ENCODE measurements at places on chromosomes 1 and 21.
A peak's percentile ranks its signal among the peaks of the same experiment; 100 is the strongest.

DNA sequence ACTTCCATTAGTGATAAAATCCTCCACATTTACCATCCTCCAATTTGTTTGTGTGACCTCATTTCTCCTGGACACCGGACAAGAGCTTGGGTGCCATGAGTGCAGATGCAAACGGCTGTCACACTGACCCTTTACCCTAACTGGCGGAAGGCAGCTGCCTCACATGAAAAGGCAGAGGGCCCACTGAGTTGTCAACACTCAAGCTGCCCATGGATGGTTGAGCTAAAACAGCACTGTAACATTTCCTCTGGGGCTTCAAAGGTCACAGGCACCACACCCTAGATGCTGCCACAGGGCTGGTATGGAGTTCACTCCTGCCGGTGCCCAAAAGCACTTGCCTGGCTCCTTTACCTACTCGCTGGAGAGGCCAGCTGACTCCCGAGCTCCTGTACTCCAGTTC lies 653.4 kb downstream of the KCNT2 start:
- DNase-seq = no peak

DNA sequence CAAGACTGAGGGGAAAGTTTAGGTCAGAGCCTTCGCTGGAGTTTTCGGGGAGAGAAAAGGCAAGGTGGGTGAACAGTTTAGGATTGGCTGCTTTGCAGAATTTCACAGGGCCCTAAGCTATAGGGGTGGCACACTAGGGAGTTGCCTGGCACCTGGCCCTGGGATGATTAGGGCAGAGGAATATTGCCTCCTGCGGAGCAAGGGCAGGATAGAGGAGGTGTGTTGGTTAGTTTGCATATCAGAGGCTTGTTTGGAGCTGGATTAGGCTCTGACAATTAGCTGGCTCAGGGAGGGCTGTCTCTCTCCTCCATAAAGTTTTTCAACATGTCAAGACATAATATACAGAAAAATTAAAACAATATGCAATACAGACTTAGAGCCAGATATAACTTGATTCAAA lies 436.4 kb downstream of the DISC1 start:
- DNase-seq = no peak

DNA sequence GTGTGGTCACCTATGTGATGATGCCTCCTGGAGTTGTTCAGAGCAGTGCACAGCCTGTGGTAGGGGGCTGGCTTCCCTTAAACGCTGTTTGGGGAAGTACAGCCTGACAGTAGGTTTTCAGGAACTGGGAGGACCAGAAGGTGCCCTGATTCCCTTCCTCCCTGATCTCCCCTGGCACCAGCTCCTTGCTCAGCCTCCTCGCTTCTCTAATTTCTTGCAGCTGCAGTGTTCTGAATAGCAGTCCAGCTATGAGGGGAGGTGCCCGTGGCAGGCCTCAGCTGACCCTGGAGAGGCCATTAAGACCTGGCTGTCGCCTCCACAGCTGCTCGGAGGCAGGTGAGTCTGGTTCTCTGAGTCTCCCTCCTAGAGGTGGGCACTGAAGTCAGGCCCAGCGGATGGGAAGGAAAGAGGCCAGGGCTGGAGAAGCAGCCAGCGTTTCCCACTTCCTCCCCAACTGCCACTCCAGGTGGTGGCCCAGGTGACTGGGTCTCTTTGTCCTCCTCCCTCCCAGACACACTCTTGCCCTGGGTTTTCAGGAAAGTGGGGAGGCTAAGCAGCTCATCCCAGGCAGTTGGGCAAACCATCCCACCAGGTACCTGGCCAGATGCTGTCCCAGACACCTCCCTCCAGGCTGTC lies 52.0 kb upstream of the RPL11 start:
- no peak for DNase-seq

GRCh38 chr1:241423541-241424479 lies 66.8 kb upstream of the RGS7 start:
- DNase-seq = no peak

DNA sequence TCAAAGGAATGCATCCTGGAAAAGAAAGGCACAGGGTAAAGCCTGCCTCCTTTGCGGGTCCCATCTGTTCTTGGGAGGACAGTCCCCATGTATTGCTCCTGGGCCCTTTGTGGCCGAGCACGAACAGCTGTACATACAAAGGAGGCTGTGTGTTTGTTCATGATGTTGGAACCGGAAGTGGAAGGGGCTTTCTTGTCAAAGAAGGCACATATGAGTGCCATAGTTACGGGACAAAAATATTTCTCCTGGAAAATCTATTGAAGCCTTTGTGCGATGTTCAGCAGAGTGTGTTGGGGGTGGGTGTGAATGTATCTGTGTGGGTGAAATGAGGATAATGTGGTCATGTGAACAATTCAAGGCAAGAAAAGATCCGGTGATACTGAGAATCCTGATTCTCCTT lies 297.6 kb downstream of the DISC1 start:
- DNase-seq = no peak

- no peak for DNase-seq
Measured at GRCh38 chr1:98030976-98031375, 110.1 kb upstream of the DPYD start.

- DNase-seq = no peak
Measured at GRCh38 chr1:181104790-181105133, 16.3 kb downstream of the IER5 start.

- peak; percentile 62 for DNase-seq
Measured at GRCh38 chr1:182084487-182085316, 23.2 kb upstream of the ZNF648 start.

DNA sequence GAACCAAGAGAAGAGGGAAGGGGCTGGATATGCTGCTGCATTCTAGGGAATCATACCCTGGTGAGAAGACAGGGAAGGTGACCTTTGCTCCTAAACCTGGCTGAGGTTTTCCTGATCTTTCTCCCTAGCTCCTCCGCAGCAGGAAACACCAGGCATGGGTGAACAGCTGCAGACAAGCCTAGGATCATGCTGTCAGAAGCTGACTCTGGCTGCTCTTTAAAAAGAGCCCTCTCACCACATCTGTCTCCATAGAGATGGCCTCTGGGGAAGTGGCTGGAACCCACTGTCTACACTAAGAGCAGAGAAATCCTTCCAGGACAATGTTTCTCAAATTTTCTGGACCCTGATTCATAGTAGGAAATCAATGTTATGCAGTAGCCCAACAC lies 57.6 kb downstream of the CD34 start:
- no peak for DNase-seq

- no peak for DNase-seq
Measured at GRCh38 chr1:230303069-230303468, 123.1 kb downstream of the PGBD5 start.

DNA sequence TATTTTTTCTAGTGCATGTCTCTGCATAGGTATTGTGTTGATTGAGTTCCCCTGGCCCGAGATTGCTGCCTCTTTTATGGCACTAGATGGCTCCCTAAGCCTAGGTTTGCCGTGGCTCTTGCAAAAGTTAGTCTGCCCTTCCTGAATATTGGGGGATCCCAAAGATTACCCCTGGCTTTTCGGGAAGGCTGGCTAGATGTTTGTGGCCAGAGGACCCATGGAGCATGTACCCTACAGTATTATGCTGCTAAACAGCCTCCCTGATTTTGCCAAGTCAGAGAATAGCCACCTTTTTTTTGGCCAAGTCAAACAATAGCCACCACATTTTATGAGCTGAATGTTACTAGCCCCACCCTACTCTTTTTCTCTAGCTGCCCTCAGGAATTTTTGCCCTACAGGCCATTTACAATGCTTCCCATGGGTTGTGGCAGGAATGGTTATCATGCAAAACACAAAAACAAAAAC lies 343.2 kb downstream of the OLFM3 start:
- peak; percentile 47 for DNase-seq

- no peak for DNase-seq
Measured at GRCh38 chr1:75613916-75614315, 3.0 kb upstream of the SLC44A5 start.

- DNase-seq = no peak
Measured at GRCh38 chr1:150259758-150260669, 2.4 kb downstream of the CA14 start.

- DNase-seq = no peak
Measured at GRCh38 chr1:63268876-63269275, 53.5 kb upstream of the FOXD3 start.

DNA sequence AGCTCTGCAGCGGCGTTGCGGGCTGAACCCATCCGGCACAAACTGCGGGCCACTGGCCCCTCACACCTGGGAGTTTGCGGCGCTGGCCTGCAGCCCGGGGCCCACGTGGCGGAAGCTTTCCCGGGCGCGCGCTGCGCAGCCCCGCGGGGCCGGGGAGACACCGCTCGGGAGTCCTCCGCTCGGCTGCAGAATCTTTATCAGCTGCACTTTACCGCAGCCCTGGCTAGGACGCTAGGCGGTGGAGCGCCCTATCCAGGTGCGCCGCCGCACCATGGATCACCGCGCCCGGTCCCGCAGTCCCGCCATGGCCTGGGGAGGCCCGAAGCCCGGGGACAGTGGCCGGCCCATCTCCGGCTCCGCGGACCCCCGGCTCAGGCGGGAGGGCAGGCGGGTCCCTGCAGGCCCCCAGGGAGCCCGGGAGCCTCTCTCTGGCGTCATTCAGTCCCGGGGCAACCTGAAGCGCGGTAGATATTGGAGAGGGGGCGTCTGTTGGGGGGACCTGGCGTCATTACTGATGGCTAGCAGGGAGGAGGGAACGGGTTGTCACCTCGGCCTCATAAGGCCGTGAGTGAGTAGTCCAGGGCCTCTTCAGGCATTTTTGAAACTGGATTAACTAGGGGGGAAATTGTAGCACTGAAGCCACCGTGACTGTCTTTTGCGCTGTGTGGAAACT lies 5.7 kb upstream of the OLIG2 start:
- no peak for DNase-seq

- DNase-seq = no peak
Measured at GRCh38 chr21:41680444-41681347, 86.2 kb downstream of the RIPK4 start.

GRCh38 chr1:107683683-107684082 lies 281.3 kb downstream of the VAV3 start:
- no peak for DNase-seq

DNA sequence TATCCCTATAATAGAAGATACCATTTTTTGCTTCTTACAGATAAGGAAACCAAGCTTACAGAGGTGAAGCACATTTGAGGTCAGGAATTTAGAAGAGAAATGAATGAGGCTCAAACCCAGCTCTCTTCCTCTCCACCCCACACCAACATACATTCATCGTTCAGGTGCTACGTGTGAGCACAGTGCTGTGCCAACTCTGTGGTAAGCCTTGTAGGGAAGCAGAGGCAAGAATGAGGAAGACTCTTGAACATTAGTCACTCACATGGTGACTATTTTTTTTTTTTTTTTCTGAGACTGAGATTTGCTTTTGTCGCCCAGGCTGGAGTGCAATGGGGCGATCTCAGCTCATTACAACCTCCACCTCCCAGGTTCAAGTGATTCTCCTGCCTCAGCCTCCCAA lies 314.0 kb downstream of the NTNG1 start:
- DNase-seq = no peak

DNA sequence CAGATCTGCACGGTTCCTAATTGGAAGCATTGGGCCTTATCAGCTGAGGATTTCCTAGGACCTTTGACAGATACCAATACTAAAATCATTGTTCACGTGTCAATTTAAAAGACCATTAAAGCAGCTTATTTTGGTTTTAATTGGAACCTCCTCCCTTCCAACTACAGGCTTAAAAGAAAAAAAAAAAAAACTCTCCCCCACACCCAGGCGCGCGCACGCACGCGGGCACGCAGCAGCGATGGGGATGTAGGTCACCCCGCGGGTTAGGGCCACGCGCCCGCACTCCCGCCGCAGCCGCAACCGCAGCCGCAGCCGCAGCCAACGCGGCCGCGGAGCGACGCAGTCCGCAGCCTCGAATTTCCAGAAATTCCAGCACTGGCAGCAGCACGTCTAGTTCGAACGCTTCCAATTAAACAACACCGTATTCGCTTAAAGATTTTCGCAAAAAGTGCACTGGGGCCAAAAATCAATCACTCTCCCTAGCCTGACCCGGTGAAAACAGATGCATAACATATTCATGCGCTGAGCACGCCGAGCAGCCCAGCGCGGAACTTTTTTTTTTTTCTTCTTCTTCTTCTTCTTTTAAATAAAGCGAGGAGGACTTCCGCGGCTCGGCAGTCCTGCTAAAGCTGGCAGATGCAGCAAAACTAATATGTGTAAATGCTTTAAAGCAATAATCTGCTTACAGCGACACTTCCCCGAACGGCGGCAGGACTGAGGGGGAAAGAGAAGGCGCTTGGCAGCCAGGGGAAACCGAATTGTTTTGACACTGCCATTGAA lies 13.3 kb upstream of the BARHL2 start:
- no peak for DNase-seq

GRCh38 chr1:26524181-26524580 lies 5.4 kb upstream of the RPS6KA1 start:
- no peak for DNase-seq

DNA sequence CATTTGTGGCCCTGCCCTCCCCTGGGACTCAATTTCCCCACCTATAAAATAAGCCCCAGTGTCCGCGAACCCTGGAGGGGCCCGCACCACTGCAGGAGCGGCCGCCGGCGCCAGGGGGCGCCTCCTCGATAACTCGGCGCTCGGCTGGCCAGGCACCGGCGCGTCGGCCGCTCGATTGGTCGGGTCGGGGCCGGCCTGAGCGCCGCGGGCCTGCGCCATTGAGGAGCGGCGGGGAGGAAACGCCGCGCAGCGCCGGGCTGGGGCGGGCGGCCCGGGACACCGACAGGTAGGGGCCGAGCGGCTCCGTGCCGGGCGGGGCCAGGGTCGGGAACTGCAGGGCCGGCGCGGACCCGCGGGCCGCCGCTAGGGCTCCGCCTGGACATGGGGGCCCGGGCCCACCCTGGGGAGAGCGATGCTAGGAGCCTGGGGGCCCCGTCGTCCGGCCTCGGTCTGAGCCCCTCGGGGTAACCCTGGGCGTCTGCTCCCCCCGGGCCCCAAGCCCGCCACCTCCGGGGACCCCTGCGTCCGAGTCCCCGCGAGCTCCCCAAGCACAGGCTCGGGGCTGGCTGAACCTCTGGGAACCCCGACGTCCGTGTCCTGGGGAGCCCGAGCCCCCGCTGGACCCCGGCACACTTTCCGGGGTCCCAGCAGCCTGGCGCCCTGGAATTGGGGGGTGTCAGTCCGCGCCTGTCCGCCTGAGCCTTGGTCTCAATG lies at the start of gene VPS13D:
VPS13D (plus strand) TSS at position 196 of the 714 bp plus-strand sequence. CDS start 4,237 bp downstream, outside the sequence.
- peak; percentile 79 for DNase-seq

- no peak for DNase-seq
Measured at GRCh38 chr1:201218409-201218808, 27.8 kb downstream of the IGFN1 start.

DNA sequence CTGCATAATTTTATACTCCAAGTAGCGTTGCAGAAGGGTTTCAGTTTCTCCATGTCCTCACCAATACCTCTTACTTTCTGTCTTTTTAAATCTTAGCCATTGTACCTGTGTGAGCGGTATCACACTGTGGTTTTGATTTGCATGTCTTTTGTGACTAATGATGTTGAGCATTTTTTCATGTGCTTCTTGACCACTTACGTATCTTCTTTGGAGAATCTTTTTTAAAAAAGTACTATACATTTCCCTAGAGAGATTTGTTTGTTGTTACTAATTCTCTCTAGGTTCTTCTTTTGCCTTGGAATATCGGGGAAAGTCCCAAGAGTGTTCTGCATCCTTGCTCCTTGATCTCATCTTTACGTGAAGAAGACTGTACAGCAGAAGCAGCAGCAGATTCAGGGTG lies 81.8 kb upstream of the WARS2 start:
- DNase-seq = no peak

Measured in RKO (cell line).